Stimulated activated CD8-positive, alpha-beta memory T cell treated with anti-CD3 and anti-CD28 coated beads, Interleukin-15, amount 100 ng/mL, for 4 hours (primary cell): ENCODE measurements at places on chromosomes 13 and 19.

GRCh38 chr13:97091196-97091595, 96.9 kb upstream of the OXGR1 start:
- DNase-seq: no peak

- DNase-seq: no peak
Observed at GRCh38 chr13:31894931-31895330, 136.6 kb upstream of the FRY start.

DNA sequence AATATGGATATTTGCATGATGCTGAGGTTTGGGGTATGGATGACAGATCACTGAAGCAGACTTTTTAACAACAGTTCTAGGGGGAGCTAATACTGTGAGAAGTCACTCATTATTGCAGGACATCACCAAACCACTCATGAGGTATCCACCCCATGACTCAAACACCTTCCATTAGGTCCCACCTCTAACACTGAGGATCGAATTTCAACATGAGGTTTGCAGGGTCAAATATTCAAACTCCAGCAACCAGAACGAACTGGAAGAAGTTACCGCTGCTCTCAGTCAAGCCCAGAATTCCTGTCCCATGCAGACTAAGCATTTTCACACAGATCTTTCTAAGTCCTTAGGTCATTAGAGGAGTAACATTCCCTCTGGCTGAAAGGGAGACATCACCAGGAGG, 758.9 kb downstream of the UQCRFS1 start:
- no peak for DNase-seq

GRCh38 chr13:76213423-76213904, 577.3 kb downstream of the LMO7 start:
- DNase-seq: no peak

DNA sequence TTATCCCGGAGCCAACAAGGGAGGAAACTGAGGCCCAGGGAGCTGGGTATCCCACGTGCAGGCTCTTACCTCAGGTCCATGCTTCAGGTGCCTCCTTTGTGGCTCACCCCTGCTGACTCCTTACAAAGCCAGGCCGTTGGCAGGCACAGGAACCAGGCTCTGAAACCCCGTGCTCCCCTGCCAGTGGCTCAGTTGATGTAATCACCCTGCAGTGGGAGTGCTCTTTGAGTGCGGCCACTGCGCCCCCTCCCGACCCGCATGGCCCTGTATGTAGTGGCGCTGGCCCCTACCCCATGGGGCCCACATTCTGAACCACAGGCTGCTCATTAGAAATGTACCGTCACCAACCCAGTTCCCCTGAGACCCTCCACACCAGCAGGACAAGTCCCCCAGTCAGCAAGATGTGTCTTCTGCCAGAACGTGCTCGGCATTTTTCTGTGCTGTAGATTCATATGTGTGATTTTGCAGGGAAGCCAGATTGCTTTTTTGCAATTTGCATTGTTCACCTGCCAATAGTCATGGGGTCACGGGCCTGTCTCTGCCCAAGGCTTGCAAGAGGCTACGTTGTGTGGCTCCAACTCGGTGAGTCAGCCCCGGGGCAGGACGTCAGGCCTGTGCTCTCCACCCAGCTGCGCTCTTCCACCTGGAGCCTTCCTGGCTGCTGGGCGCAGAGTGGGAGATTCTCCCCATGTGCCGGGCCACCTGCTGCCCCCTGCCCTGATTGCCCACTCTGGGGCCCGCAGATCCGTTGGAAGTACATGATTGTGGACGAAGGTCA, 60.3 kb downstream of the SMARCA4 start:
- DNase-seq: no peak

GRCh38 chr13:30173303-30173610, 134.1 kb downstream of the KATNAL1 start:
- no peak for DNase-seq

- no peak for DNase-seq
Observed at GRCh38 chr13:42047561-42048341, 697 bp upstream of the DGKH start.

GRCh38 chr19:3062165-3063105, at the start of gene TLE5:
TSS of gene TLE5 (minus strand) at chr19:3062495. CDS start at chr19:3062200, 295 bp downstream.
- DNase-seq: peak; percentile 28

GRCh38 chr19:1590641-1591397, 1.8 kb downstream of the MBD3 start:
- DNase-seq: no peak

DNA sequence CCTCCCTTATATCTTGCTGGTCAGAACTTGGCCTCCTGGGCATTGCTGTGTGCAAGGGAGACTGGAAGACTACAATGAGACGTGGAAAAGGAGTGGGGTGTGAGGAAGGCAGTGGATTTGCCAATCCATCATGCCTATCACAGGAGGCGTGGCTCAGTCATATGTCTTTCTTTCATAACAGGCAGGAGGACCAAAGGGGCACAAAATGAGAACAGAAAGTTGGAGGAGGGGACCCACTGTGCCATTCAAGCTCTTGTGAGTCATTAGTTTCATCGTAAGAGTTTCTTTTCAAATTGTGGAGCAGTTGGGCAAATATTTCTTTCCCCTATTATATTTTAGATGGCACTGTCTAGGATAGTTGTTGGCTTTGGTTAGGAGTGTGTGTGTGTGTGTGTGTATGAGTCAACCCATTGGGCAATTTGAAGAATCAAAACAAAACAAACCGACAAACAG, 471.5 kb downstream of the TSHZ3 start:
- no peak for DNase-seq

GRCh38 chr19:42191330-42191729, 26.1 kb downstream of the DEDD2 start:
- no peak for DNase-seq
